ENCODE measurements at places on chromosomes 12 and 14. TPM values are rescaled to one million over a fixed set of nuclear protein-coding genes. Genes with fewer than 3 reads are reported as not detected.

DNA sequence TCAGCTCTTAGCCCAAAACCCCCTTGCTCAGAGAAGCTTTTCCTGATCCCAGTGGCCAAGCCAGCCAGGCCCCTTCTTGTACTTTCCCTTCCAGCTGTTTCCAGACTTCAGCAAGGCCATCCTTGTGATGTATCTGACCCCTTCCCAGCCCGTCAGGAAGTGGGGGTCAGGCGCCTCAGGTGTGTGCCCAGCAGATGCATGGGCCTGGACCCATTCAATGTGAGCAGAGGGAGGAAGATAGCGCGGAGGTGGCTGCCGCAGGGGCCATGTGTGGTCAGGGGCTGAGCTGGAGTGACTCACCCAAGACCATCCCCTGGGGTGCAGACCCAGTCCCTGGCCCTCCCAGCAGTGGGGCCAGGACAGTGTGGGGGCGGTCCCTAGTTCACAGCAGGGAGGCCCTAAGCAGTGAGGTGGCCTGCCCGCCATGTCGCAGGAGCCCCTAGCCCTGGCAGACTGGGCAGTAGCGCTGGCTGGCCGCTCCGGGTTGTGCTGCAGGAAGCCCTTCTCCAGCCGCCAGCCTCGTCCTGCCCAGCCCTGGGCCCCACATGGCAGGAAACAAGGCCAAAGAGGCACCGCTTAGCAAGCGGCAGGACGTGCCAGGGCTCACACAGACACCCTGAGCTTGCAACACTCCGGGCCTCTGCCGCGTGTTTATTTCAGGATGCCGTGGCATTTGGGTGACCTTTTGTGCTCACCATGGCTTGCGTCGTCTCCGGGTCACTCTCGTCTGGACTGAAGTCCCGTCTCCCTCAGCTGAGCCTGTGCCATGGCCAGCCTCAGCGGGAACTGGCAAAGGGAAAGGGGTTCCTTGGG lies 12.0 kb downstream of the ADSS1 start:
- H3K27me3 ChIP-seq: no peaks in the 10 kb centered on the region
- H3K36me3 ChIP-seq: no peaks in the 10 kb centered on the region
- no peak for DNase-seq

DNA sequence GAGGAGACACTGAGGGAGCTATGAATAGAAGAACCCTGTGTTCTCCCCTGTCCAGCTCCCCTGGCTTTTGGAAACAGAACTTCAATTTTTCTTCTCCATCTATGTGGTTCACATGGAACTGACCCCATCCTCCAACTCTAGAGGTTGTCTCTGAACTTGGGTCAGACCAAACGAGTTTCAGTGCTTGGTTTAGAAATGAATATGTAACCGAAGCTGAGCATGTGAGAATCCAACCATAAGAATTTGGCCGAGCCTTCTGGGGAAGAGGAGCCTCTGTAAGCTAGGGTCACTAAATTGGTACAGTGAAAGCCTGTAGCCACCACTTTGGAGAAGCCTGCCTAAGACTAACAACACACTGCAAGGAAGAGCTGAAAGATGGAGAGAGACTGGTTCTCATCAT lies 464.4 kb downstream of the ZFP36L1 start:
- H3K36me3 ChIP-seq: no peaks in the 10 kb centered on the region
- H3K4me1 ChIP-seq: no peaks in the 10 kb centered on the region
- no peak for DNase-seq

SMCO2 gene
- total RNA-seq: 1.4 TPM

SLC22A17 gene
- 3.2 TPM for total RNA-seq

DNA sequence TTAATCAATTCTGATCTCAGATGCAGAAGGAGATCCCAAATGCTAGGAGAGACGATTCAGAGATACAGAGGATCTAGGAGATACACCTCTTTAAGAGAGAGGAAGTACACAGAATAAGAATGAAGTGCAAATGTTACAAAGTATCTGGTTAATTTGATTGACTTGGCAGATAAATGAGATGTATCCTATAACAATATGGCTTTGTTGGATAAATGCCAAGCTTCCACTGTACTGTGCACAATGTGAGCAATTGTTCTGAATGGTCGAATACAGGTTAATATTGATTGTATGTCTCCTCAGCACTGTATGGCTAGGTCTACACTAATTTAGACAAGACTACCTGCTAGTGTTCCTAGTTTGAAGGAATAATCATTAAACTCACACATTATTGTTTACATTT lies 119.6 kb upstream of the PTPRB start:
- H3K27me3 ChIP-seq: peaks cover 7% of the 10 kb centered on the region
- H3K4me3 ChIP-seq: no peak overlapping the region

DNA sequence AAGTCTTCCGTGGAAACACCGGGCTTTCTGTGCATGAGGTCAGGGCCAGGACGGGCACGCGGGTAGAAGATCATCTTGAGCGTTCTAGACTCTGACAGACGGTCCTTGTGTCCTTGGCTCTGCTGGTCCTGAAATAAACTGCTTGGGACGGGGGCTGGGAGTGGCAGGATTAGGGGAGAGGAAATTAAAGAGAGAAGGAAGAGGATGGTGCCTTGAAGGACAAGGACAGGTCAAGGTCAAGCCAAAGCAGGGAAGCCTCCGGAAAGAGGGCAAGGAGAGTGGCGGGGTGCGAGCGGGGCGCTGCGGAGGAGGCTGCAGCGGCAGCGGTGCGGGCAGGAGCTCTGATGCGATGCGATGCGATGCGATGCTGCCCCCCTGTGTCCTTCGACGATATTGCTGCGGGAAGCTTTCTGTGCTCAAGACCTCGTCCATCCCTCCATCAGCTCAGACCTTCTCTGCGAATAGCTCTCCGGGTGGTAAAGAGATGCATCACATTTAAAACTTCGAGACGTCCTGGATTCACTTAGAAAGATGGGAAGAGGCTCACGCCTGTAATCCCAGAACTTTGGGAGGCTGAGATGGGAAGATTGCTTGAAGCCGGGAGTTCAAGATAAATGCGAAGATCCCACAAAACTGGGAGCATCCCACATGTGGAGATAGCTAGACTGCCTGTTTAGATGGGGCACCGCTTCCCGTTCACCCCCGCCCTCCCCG lies 110.1 kb upstream of the TMEM132D start:
- DNase-seq: peak; percentile 34
- no peaks in the 10 kb centered on the region for H3K36me3 ChIP-seq
- H3K27ac ChIP-seq: no peak overlapping the region
- H3K27me3 ChIP-seq: no peaks in the 10 kb centered on the region
- no peak overlapping the region for H3K4me3 ChIP-seq

Data from activated T-helper 2 cell treated with anti-CD3 and anti-CD28 coated beads, Interferon-gamma antibody, Interleukin-2, Interleukin-4, amounts not matched to agents 10 μg/mL and 5 μg/mL and 100 μg/mL, durations not matched to agents 14 hours and 24 hours and 36 hours (primary cell).